ENCODE measurements at places on chromosomes 16 and 17.

GRCh38 chr17:13337151-13337550, 264.6 kb downstream of the HS3ST3A1 start:
- DNase-seq, result no peak

DNA sequence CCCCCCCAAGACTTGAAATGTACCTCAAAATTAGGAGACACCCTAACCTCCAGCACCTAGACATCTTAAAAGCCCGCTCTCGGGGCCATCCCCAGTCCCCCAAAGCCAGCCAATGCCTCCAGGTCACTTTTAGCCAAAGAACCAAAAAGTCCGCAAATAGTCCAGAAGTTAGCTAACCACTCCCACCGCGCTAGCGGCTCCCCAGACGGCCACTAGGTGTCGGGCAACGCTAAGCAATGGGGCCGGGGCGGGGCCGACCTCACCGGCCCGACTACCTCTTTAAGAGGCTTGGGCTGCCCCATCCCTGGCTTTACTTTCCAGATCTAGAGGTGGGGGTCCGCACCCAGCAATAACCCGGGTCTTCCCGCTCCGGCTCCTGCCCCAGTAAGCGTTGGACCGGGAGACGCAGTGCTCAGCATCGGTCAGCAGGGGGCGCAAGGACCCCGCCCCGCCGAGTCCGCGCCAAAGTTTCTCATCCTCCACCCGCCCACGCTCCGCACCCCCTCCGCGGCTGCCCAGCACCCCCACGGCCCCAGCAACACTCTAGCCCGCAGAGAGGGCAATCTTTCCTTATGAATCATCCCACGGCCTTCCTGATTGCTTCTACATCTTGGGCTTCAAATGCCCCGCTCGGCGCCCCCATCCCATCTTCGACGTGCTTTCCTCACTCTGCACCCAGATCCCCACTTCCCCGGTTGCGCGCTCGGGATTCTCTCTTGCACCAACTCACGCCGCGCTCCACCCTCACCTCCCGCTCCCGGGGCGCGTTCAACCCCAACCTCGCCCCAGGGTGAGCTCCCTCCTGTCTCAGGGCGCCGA, 765 bp downstream of the COL1A1 start:
- DNase-seq, result peak; percentile 58

DNA sequence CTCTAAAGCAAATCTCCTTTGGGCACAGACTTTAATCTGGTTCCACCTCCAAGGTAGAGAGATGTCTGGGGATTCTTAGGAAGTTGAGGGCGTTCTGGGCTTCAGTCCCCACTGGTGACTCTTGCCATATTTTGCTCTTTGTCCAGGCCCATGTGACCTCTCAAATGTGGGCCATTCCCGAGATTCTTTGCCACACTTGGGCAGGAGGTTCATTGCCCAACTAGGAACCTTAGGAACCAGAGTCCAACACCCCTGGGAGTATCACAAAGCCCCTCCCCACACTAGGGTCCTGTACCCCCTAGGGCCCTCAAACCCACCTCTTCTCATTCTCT, 6.5 kb downstream of the KRT14 start:
- DNase-seq, result no peak

DNA sequence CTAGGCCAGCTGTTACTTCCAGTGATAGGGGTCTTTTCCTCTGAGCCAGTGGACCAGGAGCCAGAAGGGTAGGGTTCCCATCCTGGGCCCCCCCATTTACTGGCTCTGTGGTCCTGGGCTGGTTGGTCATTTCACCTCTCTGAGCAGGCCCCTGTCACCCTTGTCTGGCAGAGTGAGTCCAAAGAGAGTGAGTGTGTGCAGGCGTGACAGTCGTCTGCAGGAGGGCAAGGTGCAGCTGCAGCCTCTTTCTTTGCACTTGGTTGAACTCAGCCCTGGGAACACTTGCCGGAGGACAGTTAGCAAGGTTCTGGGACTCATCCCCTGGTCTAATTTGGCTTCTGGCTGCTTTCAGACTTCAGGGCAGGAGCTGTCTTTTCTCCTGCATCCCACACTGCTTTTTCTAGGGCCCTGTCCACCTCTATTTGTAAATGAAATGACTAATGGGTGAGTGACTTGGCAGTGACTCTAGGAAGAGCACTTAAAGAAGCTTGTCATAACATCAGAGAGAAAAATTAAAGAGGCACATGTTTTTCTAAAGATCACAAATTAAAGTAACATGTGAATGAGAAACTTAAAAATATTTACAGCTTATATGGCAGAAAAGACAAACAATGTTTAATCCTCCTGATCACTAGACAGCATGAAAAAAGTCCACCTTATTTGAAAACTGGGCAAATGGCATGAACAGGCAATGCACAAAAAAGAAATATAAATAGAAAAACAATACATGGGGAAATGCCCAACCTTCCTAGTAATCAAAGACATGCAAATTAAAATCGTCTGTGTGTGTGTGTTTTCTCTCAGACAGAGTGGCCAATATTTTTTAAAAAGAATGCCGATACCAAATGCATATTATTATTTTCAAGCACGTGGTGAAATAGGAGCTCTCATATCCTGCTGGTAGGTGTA, 137.5 kb downstream of the NTN1 start:
- no peak for DNase-seq

GRCh38 chr17:2181206-2181896, 122.2 kb downstream of the SMG6 start:
- DNase-seq, result no peak

GRCh38 chr17:70037498-70037897, 37.5 kb upstream of the KCNJ16 start:
- DNase-seq, result no peak

DNA sequence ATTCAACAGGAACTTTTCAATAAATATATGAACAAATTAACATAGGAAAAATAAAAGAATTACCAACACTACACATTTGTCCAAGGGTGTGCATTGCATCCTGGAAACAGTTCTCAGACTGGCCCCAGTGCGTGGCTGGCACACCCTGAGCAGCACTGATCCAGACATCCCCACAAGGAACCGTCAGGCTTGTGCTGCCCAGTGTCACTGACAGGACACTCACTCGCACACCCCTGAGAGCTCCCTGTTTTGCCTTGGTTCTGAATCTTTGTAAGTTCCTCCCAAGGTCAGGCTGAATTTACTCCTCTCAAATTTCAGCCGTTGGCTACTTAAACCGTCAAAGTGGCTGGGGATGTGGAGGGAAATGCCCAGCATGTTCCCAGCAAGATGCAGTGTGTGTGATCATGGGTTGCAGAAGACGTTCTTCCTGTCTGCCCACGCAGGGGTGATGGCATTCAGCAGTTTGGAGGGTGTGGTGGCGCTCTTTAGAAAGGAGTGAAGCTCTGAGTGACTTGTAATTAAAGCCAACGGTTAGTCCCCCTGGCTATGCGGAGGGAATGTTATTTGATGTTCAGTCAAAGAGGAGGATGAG, 1.7 kb downstream of the MT2A start:
- DNase-seq, result peak; percentile 76

- no peak for DNase-seq
These were observed 3.6 kb downstream of the PRSS33 start for GRCh38 chr16:2783581-2784357.

DNA sequence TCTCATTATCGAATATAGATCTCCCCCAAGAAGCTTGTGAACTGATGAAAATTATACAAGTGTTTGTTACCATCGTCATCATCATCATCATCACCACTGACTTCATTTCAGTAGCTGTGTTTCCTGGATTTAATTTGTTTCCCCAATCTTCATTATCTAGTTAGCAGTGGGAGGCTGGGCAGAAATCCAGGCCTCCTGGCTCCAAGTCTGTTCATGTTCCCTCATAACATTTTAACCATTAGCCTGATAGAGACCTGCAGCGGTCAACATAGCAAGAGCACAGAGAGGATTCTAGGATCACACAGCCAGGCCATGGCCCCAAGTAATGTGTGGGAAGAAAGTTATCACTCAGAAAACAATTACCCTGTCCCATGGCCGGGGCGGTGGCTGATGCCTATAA, 526.2 kb upstream of the CDH11 start:
- no peak for DNase-seq

GRCh38 chr16:17512636-17513220, 42.0 kb upstream of the XYLT1 start:
- DNase-seq, result no peak

- DNase-seq, result no peak
These were observed 12.8 kb upstream of the CBX8 start for GRCh38 chr17:79809530-79810129.

DNA sequence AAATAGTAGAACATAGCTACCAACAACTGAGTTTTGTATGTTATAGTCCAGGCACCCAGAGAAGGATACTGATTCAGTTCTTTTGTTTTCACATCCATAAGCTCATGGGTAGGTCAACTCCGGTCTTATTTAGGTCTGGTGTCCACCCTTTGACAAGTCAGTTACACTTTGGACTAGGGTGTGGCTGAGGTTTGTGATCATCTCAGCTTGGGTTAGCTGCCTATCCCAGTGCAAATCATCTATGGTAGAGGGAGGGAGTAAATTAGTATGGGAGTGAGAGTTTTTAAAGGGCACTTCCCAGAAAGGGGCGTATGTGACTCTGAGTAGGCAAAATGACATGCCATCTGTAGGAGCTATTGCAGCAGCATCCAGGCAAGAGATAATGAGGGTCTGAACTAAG, 66.1 kb downstream of the TANC2 start:
- DNase-seq, result no peak

- DNase-seq, result no peak
These were observed 163.7 kb downstream of the MSI2 start for GRCh38 chr17:57419940-57420550.

DNA sequence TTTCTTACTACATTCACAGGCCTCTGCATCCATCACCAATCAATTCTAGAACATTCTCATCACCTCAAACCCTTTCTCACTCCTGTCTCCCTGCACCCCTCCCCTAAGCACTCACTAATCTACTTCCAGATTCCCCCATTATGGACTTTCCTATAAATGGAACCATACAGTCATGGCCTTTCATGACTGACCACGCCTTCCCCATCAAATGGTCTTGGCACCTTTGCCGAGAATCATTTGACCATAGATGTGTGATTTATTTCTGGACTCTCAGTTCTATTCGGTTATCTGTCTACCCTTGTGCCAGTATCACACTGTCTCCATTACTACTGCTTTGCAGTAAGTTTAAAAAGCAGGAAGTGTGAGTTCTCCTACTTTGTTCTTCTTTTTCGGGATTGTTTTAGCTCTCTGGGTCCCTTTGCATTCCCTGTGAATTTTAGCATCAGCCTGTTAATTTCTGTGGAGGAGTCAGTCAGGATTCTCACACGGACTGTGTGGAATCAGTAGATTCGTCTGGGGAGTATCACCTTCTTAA, 27.5 kb downstream of the GTF3C1 start:
- DNase-seq, result no peak

DNA sequence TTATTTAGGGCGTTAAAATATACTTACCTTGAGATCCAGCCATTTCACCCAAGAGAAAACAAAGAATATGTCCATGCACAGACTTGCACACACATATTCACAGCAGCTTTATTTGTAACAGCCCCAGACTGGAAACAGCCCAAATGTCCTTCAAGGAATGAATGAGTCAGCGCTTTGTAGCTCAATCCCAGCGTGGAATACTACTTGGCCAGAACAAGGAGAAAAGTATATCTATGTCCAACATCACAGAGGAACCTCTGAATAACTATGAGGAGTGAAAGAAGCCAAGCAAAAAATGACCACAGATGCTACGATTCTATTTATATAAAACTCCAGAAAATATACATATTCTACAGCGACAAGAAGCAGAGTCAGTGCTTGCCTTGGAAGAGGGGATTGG, 158.3 kb downstream of the ENGASE start:
- no peak for DNase-seq

- DNase-seq, result no peak
These were observed 12.3 kb downstream of the KCNG4 start for GRCh38 chr16:84227548-84227947.

DNA sequence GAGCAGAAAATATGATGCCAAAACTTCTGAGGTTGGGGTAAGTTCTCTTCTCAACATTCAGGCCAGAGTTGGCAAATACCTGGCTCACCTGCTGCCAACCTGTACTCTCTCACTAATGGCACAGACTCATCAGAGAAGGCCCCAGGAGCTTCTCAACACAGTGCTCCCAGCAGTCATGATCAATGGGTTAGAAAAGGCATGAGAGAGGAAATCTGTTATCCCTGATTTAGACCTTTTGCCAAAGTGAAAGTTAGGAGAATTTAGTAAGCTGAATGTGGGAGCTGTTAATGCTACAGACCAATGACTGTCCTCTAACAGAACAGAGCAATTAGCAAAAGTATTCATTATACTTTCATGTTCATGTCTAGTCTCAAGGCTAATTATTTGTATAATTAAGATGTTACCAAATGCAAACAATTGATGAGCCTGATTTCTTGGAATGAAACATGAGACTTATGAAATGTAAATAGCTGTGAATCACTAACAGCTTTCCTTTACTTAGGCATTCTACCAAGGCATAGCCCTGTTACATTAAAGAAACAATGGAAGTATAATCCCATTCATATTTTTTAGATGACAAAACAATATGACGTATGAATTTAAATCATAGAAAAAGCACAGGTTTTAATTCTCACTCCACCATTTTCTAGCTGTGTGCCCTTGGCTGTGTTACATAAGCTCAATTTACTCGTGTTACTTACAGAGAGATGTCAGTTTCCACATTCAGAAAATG, 68.7 kb upstream of the MARCHF10 start:
- DNase-seq, result no peak

DNA sequence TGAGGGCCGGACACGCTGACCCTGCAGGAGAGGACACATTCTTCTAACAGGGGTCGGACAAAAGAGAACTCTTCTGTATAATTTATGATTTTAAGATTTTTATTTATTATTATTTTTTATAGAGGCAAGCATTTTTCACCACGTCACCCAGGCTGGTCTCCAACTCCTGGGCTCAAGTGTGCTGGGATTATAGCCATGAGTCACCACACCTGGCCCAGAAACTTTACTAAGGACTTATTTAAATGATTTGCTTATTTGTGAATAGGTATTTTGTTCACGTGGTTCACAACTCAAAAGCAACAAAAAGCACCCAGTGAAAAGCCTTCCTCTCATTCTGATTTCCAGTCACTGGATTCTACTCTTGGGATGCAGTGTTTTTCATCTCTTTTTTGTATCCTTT, 2.3 kb upstream of the SERPINF1 start:
- no peak for DNase-seq

DNA sequence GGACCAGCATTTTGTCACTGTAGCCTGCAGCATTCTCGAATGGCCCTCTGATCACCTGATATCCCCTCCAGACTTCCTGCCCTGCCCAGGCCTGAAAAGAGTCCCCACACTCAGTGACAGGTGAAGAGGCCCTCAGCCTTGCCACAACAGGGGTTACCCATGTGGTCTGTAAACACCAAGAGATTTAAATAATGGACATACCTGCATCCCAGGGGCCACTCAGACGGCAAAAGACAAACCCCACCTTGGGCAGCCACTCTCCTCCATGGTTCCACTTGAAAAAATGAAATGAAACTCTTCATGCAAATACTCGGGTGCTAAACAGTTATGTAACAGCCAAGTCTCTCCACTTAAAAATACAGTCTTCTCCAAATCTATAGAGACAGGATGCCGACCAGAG, 22.9 kb upstream of the PECAM1 start:
- no peak for DNase-seq

GRCh38 chr17:59561042-59561441, 4.4 kb upstream of the DHX40 start:
- no peak for DNase-seq

All from activated CD8-positive, alpha-beta memory T cell treated with anti-CD3 and anti-CD28 coated beads for 4 hours (primary cell).